HFF-Myc (cell line): ENCODE measurements at places on chromosomes 6 and 20.
A peak's percentile ranks its signal among the peaks of the same experiment; 100 is the strongest.

DNA sequence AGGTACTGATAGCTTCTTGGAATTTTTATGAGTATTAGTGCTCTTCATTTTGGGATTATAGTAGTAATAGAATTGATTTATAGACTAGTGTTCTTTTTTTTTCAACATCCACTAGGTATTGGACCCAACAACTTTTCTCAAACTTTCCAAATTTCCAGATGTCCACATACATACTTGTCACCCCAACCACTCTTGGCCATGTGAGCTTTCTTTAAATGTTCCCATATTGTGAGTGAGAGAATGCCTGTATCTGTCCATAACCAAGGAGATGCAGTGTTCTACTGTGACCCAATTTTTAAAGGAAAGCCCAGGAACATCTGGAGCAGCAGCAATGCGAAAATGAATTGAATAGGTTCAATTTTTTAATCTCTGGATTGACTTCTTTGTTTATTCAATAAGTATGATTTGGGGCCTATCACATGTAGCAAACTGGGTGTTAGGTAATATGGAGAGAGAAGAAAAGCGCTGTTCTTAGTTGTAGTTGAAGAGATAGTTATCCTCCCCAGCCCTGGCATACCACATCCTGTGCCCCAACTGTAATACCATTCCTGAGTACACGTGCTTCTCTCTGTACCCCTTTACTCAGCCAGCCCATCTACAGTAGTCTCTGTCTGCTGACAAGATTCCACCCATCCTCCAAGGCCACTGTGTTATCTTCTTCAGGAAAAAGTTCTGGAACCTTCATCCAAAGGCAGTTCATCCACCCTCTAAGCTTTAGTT is 116.8 kb upstream of the SUPT3H start:
- no peak for DNase-seq

GRCh38 chr6:42537536-42537935 is 26.3 kb upstream of the UBR2 start:
- DNase-seq = no peak

- no peak for DNase-seq
Observed at GRCh38 chr6:38445336-38445735, 194.4 kb downstream of the BTBD9 start.

GRCh38 chr6:75205776-75206575 is at the start of gene COL12A1:
Gene COL12A1 (minus strand): TSS chr6:75206053. CDS start chr6:75202792, 3,261 bp downstream.
- peak; percentile 97 for DNase-seq

- DNase-seq = no peak
Observed at GRCh38 chr6:90266905-90267621, 29.6 kb downstream of the BACH2 start.

DNA sequence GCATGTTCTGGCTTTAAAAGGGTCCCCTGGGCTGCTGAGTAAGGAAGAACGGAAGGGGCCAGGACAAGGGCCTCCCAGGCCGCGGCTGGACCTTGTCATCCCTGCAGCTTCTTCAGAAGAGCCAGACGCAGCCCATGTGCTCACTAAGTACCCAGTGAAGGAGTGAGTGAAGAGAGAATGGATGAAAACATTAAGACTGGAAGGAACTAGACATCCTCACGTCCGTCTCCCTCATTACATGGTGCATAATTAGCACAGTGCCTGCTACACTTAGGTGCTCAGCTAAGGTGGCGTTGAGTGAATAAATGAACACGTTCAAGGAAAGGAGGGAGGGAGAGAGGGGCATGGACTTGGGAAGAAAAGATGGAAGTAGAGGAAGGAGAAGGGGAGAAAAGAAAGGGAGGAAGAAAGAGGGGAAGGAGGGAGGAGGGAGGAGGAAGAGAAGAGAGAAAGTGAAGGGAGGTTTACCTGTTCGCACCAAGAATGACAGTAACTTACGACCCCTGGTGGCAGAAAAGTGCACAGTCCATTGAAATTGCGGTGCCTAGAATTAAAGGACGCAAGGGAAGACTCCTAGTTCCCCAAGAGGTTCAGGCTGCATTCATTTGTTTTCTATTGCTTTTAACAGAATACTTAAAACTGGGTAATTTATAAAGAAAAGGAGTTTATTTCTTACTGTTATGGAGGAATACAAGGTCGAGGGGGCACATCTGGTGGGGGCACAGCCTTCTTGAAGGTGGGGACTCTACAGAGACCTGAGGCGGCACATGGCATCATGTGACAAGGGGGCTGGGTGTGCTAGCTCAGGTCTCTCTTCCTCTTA is 8.0 kb downstream of the TP53RK start:
- no peak for DNase-seq

DNA sequence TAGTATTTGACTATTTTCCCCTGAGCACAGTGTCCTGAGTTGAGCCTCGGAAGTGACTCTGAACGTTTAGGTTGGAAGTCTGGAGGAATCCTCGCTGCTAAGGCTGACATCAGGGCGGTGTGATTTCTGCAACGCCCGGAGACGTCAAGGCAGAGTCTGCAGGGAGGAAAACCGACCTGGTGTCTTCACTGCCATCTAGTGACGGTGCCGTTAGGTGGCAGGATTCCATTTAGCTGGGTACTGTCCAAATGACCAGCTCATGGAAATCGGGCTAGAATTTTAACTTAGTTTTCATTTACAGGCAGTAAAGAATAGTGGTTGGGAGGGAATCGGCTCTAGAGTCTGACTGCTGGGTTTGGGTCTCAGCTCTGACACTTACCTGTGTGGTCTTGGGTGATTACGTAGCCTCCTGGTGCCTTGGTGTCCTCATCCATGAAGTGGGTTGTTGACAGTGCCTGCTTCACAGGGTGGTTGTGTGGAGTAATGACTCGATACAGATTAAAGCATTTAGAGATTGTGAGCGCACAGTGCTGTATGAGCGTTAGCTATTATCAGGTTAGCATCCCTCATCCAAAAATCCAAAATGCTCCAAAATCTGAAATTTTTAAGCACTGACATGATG is 35.0 kb downstream of the FOXF2 start:
- no peak for DNase-seq

DNA sequence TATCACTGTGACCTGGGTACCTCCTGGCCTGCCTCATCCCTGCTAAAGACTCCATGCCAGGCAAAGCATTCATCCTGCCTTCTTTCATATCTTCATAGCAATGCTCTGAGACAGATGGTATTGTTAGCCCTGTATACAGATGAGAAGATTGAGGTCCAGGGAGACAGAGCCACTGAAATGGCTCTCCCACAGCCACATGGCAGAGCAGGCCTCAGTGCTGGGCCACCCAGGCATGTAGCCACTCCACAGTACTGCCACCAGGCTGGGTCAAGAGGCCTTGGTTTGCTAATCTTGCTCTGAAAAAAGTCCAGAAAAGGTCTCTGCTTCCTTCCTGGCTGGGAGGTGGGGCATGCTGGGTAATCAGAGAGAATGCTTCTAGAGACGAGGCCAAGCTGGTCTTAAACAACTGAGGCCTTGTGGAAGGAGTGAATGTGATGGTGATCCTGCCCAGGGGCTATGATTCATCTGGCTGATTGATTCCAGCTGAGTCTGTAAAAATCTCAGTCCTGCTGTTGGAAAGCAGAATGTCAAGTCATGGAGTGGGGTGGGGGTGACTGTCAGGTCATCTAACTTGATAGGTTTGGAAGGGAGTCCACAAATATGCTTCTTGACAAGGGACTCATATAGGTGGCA is 29.8 kb downstream of the HM13 start:
- DNase-seq = peak; percentile 97

DNA sequence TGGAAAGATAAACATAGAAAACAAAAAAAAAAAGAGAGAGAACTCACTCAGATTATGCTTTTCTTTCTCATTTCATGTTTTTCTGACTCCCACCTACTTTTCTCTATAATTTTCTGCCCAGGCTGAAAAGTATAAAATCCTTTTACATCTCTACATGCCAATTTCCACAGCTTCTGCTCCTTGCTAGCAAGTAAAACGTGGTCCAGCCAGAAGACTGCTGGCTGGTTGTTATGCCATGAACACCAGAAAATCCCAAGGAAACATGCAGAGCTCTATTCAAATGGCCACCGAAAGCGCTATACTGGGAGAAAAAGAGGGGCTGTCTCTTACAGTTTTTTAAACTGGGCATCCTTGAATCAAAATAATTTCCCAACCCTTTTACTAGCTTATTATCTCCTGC is 512.8 kb upstream of the ID4 start:
- DNase-seq = no peak

DNA sequence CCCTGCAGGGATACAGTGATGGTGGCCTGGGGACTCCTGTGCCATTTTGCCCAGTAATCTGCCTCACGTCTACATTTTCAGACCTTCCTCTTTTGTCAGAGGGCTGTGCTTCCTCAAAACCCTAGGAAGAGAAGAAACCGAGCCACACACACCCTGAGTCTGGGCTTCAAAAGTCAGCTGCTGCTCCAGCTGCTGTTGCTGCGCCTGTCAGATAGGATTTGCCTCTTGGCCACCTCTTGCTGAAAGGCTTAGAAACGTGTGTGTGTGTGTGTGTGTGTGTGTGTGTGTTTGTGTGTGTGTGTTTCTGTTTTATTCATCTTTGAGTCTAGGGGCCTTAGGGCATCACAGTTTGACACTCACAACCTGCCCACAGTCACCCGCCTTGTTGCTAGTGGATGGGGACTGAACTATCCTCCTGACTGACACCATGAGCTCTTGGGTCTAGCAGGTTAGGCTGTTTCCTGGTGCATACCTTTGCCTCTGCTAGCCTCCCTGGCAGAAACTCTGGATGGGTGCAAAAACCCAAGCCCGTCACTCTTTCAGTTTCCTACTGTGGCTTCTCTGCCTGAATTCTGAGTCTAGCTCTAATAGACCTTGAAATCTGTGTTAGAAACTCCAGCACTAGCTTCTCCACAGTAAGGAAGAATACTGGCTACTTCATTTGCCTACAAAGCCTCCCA is 94.9 kb upstream of the CEP85L start:
- no peak for DNase-seq

GRCh38 chr6:151721146-151721545 is 86.3 kb upstream of the ESR1 start:
- DNase-seq = no peak

- no peak for DNase-seq
Observed at GRCh38 chr20:32070690-32071213, 18.7 kb downstream of the HCK start.

DNA sequence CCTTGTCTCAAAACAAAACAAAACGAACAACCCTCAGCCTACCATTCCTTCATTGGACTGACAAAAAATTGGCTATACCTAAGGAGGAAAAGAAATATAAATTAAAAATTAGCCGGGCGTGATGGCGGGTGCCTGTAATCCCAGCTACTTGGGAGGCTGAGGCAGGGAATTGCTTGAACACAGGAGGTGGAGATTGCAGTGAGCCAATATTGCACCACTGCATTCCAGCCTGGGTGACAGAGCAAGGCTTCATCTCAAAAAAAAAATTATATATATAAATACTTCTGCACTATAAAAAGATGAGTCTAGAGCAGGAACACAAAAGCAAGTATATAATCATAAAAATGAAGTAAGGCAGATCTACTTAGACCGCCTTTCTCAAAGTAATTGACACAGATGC is 109.8 kb downstream of the CRYBG1 start:
- no peak for DNase-seq

GRCh38 chr6:99604166-99605073 is 2.2 kb upstream of the PRDM13 start:
- no peak for DNase-seq
